ENCODE measurements at places on chromosomes 4 and X.

DNA sequence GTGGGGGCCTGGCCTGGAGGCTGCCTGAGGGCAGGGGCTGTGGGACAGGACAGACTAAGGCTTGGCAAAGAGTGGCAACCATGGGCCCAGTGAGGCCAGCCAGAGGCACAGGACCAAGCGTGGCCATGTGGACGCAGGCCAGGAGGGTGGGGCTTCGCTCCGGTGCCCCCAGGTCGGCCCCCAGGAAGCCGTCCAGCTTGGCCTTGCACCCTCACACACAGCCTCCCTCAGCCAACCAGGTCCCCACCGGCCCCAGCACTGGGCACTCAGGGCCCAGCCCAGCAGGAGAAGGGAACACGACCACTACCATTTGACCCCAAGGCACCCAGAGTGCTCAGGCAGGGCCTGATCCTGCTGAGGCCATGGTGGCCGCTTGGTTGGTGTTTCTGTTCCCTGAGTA lies 57.2 kb downstream of the FAM53A start:
- DNase-seq: no peak

DNA sequence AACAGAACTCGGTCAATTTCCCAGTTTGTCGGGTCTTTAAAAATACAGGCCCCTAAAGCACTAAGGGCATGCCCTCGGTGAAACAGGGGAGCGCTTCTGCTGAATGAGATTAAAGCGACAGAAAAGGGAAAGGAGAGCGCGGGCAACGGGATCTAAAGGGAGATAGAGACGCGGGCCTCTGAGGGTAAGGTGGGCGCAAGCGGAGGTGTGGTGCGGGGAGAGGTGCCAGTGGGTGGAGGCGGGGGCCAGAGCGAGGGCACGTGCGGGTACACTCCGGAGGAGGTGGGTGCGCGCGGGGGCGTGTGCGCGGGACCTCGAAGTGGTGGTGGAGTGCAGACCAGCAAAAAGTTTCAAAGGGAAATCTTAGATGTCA lies 787 bp upstream of the TET2 start:
- DNase-seq: no peak

- no peak for DNase-seq
Observed at GRCh38 chr4:154078504-154079350, 289.8 kb upstream of the SFRP2 start.

GRCh38 chrX:144809025-144809424 lies 438.3 kb upstream of the SPANXN1 start:
- DNase-seq: no peak

DNA sequence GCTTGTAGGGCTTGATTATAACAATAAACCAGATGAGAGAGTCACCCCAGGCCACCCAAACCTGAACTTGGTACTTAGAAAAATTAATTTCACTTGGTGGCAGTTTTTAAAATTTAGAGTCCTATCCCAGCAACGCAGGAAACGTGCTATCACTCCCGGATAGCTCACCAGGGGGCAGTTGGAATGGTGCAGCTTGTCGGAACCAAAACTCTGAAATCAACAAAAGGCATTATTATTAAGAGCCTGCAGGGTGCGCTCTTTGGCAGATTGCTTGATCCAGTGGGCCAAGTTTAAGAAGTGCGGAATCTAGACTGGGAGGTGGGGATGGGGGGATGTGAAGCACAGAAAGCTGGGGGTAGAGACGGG lies 2.4 kb downstream of the FRAS1 start:
- peak; percentile 78 for DNase-seq

- DNase-seq: no peak
Observed at GRCh38 chrX:150454083-150454482, 91.0 kb downstream of the MAMLD1 start.

DNA sequence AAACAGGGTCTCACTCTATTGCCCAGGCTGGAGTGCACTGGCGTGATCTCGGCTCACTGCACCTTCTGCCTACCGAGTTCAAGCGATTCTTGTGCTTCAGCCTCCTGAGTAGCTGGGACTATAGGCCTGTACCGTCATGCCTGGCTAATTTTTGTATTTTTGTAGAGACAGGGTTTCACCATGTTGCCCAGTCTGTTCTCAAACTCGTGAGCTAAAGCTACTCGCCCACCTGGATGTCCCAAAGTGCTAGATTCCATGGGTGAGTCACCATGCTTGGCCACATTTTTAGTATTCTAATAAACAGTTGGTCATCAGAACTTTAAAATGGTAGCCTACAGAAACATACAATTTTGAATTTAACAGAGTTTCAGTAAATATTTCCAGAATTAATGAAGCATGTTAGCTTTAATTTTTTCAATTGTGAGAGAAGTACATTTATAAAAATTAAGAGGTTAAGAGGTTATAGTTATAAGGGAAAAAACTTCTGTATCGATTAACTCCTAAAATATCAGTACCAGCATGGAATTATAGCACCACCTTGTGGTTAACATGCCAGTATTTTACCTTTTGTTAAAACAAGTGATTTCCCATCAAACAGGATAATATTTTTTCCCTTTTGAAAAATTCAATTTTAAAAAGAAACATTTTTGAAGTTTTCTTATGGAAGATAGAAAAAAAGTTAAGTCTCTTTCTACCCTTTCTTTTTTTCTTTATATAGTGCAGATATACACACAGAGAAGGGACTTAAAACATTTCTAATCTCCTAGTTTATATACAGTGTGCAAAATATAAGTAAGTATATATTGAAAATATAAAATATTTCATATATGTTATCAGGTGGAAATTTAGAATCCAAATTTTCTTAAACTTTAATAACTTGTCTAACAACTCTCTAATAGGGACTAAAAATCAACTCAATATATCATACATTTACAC lies 35.4 kb downstream of the CEP44 start:
- peak; percentile 58 for DNase-seq

GRCh38 chrX:1507511-1508463 lies 29.2 kb downstream of the P2RY8 start:
- DNase-seq: no peak

DNA sequence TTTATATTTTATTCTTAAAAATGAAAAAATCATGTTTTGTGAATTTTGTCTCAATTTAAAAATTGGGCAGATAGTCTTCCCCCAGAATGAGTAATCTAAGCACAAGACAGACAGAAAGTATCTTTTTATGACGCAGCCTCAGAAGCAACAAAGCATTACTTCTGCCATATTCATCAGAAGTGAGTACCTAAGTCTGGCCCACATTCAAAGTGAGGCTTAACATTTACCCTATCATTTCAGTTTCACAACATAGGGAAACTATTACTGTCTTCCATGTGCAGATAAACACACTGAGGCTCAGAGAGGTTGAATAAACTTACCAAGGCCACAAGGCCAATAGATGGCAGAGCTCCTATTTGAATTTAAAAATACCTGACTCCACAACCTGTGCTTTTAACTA lies 4.4 kb upstream of the PRDX4 start:
- no peak for DNase-seq

DNA sequence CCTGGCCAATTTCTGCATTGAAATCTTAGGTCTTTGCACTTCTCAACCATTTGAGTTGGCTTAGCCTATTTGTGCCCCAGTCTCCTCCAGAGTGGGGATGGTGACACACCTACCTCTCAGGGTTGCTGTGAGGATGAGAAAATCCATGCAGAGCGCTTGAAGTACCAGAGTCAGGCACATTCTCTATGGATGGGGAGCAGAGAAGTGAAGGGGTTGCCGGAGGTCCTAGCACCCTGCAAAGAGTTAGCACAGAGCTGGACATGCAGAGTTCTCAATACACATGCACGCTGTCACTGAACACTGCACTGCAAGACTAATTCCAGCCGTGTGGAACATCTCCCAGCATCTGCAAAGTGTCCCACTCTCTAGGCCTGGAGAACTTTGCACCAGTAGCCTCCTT lies 2.6 kb upstream of the STK32B start:
- no peak for DNase-seq

DNA sequence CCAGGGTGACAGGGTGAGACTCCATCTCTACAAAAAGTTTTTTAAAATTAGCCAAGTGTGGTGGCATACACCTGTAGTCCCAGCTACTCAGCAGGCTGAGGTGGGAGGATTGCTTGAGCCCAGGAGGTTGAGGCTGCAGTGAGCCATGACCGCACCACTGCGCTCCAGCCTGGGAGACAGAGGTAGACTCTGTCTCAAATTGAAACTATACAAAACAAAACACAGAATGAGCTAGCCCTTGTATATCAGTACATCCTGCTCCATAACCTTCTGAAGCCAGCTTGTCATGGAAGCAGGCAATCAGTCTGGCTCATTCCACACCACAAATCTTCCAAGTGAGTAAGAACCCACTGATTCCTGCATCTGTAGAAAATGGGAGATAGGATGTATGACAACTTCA lies 49.0 kb downstream of the CD99L2 start:
- no peak for DNase-seq

- no peak for DNase-seq
Observed at GRCh38 chr4:42641656-42642055, 15.2 kb downstream of the ATP8A1 start.

GRCh38 chrX:48813644-48814043 lies 11.8 kb downstream of the HDAC6 start:
- no peak for DNase-seq

- no peak for DNase-seq
Observed at GRCh38 chr4:173242466-173243250, 74.0 kb downstream of the GALNT7 start.

GRCh38 chr4:89196056-89196674 lies 84.8 kb downstream of the TIGD2 start:
- DNase-seq: peak; percentile 23

DNA sequence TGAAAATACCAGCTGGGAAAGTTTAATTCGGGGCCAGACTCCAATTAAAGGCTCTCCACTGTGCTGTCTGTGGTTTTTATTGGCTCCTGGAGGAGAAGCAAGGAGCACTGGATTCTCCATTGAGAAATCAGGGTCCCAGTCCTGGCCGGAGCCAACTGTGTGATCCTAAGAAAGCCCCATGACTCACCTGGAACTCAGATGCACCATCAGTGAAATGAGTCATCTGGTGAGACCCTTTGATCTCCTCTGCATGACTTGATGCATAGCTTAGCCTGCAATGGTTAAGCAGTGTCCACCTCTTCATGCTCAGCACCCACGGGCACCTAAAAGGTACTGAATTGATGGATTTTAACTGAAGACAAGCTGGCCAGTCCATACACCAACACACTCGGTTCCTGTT lies 119.2 kb upstream of the VCX3B start:
- DNase-seq: no peak

- DNase-seq: no peak
Observed at GRCh38 chr4:37982736-37983135, 22.5 kb downstream of the PTTG2 start.

Measured in SK-MEL-5 (cell line).